Activated CD8-positive, alpha-beta memory T cell treated with anti-CD3 and anti-CD28 coated beads for 1 hour (primary cell): ENCODE measurements at places on chromosomes 16 and 17.

GRCh38 chr17:16989230-16989952 is 17.5 kb upstream of the TNFRSF13B start:
- no peak for DNase-seq

GRCh38 chr16:81106826-81107503 is 10.8 kb upstream of the GCSH start:
- no peak for DNase-seq

GRCh38 chr17:17841601-17842025 is 4.8 kb upstream of the SREBF1 start:
- no peak for DNase-seq

GRCh38 chr16:51137097-51137496 is 14.0 kb downstream of the SALL1 start:
- DNase-seq = no peak

DNA sequence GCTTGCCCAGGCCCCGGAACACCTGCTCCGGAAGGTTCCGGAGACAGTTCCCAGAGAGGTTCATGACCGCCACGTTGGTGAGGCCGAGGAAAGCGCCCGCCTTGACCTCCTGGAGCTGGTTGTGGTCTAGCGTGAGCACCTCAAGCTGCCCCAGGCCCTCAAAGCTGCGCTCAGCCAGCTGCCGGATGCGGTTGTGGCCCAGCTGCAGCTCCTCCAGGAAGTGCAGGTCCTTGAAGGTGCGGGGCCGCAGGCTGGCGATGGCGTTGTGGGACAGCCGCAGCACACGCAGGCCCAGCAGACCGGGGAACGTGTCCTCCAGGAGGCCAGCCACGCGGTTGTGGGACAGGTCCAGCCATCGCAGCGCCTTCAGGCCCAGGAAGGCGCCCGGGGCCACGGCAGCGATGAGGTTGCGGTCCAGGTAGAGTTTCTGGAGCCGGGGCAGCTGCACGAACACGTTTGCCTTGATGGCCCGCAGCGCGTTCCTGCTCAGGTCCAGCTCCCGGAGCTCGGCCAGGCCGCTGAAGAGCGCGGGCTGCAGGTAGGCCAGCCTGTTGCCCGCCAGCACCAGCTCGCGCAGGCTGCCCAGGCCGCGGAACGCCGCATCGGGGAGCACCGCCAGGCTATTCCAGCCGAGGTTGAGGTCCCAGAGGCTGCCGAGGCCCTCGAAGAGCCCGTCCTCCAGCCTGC is 2.1 kb downstream of the IGFALS start:
- DNase-seq = no peak

DNA sequence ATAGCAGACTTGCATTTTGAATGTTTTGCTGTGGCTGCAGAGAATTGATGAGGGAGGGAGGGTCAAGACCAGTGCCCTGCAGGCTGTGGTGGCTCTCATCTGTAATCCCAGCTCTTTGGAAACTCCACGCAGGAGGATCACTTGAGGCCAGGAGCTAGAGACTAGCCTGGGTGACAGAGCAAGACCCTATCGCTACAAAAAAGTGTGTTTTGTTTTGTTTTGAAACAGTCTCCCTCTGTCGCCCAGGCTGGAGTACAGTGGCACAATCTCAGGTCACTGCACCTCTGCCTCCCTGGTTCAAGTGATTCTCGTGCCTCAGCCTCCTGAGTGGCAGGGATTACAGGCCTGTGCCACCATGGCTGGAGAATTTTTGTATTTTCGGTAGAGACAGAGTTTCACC is 1.9 kb upstream of the UBE2G1 start:
- DNase-seq = no peak

GRCh38 chr17:72463287-72464102 is 342.7 kb downstream of the SOX9 start:
- no peak for DNase-seq
